A549 treated with GW870086 at 1 μM for 4 hours (cell line): ENCODE measurements at places on chromosomes 2 and 18. TPM values are rescaled to one million over a fixed set of nuclear protein-coding genes. Genes with fewer than 3 reads are reported as not detected.

IL1RL1 gene
- 0.53 to 1.4 TPM (median 0.83 TPM) in 5 replicates for total RNA-seq

DPYSL5 gene
- total RNA-seq = 2.9 to 5.5 TPM (median 4.7 TPM) in 5 replicates

SERPINB3 gene
- 0.07 to 0.13 TPM (median 0.10 TPM) in 3 of 5 replicates, not detected in the others for total RNA-seq

RUFY4 gene
- 0.23 TPM in 1 of 5 replicates, not detected in the others for total RNA-seq

MOGAT1 gene
- total RNA-seq = not detected in 5 replicates

CYTIP gene
- not detected in 5 replicates for total RNA-seq

GALNT14 gene
- total RNA-seq = 41.6 to 52.6 TPM (median 43.2 TPM) in 5 replicates

GKN1 gene
- 0.56 to 0.72 TPM (median 0.57 TPM) in 4 of 5 replicates, not detected in the other for total RNA-seq

GAD1 gene
- total RNA-seq = 0.38 to 0.71 TPM (median 0.53 TPM) in 5 replicates

SCYGR2 gene
- total RNA-seq = not detected in 5 replicates

KHK gene
- total RNA-seq = 7.8 to 11.8 TPM (median 9.5 TPM) in 5 replicates

PLEKHB2 gene
- 76.8 to 94.0 TPM (median 87.1 TPM) in 5 replicates for total RNA-seq

RAB6C gene
- total RNA-seq = not detected in 5 replicates

CLEC4F gene
- total RNA-seq = not detected in 5 replicates

CCL20 gene
- 2.4 to 7.5 TPM (median 5.4 TPM) in 5 replicates for total RNA-seq
